ENCODE measurements at places on chromosomes 12 and 14.

DNA sequence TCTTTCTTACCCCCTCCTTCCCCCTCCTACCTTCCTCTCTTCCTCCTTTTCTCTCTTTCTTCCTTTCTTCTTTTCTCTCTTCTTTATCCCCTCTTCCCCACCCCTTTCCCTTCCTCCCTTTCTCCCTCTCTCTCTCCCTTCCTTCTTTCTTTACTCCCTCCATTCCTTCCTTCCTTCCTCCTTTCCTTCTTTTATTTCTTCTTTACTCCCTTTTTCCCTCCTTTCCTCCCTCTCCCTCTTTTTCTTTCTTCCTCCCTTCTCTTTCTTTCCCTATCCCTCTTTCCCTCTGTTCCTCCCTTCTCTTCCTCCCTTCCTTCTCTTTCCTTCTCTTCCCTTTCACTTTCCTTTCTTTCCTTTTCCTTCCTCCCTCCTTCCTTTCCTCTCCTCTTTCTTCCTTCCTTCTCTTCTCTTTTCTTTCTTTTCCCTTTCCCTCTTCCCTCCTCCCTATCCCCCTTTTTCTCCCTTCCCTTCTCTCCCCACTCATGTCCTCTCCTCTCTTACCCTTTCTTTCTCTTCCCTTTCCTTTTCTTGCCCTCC is 302.3 kb upstream of the TBX3 start:
- no peak for DNase-seq

- DNase-seq = no peak
Measured at GRCh38 chr12:110869026-110869425, 22.2 kb downstream of the CCDC63 start.

GRCh38 chr14:23436327-23437132 is 1.1 kb upstream of the MYH7 start:
- DNase-seq = no peak

DNA sequence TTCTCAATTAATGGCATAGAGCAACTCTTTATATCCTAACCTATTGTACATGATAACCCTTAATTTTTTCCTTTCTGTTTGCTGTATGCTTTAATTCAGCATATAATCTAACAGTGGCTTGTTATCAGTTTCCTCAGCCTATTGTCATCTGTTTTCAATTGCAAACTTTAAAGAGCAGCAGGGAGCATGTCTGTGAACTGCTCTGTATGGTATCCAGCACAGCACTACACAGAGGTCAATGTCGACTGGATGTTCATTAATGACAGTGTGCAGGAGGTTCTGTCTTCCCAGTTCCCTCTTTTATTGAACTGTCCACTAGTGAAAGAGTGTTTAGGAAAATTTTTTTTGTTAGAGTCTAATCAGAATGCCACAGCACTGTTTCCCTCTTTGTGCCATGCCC is 609.1 kb downstream of the SOX5 start:
- DNase-seq = no peak

DNA sequence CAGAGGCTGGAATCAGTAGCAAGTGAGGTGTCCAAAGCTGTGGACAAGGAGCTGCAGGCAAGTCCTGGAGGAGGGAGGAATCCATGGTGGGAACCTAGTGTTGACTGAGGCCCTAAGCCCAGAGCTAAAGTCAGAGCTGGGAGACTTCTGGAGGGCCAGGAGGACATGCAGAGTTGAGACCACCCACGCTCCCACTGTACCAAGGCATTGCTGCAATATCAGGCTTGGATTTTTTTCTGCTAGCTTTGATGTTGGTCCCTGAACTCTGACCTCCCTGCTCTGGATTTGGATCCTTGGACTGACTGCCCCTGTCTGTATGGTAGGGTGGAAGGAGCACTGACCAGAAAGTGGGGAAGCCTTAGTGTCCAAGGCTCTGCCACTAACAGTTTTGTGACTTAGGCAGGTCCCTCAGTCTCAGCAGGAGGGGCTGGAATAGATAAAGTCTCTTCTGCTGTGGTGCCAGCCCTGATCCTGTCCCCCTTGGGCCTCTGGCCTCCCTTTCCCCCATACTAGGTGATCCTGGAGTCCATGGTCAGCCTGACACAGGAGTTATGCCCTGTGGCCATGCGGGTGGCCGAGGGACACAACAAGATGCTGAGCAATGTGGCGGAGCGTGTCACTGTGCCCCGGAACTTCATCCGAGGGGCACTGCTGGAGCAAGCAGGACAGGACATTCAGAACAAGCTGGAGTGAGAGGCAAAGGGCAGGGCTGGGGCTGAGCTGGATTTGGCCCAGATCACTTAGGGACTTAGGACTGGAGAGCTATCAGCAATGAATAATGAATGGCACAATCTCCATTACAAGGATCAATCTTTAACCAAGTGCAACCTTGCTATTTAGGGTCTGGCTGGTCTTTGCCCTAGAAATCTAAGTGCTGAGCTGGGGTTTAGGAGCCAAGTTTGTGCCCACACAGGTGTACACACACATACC is 9.4 kb downstream of the CARMIL3 start:
- DNase-seq = no peak

DNA sequence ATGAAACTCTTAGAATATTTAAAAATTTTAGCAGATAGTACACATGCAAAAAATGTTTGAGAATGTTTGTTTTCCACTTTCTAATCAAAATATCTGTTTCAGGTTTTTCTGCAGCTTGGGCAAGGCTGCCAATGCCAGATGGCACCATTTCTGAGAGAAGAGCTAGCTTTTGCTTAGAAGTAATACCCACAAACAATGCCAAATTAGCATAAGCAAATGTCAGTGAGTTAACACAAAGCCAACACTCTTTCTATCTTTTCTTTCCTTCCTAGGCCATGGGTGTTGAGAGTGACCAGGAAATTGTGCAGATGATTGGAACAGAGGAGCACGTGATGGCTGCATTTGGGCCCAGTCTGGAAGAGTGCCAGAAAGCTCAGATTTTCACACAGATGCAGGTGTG is 35.2 kb downstream of the POLR3B start:
- no peak for DNase-seq

DNA sequence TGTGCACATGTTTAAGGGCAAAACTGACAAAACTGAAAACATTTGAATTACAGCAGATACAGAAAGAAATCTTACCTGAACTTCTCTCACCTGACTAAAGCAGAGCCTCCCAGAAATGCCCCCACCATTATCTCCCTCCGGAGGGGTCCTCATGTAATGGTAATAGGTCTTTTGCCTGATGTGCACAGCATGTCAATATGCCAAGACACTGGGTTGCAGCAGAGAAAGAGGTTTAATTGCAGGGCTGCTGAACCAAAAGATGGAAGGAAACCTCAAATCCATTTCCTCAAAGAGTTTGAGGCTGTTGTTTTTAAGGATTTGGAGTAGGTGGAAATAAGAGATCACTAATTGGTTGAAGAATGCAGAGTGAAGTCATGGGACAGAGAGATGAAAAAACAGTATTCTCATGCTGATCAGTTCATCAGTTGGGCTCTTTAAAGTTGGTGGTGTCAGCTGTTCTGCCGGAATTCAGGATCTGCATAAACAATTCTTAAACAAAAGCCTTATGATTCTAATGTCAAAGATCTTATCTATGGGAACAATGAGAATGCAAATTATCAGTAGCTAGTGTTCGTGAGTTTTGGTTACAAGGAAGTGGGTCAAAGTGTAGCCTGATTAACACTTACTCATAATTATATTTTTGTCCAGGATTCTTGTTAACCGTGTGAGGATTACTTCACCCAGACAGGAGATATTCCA is 18.2 kb downstream of the ANG start:
- DNase-seq = no peak

GRCh38 chr14:71208702-71209357 is 301.6 kb downstream of the PCNX1 start:
- DNase-seq = no peak

GRCh38 chr12:75834591-75834990 is 197.0 kb downstream of the PHLDA1 start:
- DNase-seq = no peak

DNA sequence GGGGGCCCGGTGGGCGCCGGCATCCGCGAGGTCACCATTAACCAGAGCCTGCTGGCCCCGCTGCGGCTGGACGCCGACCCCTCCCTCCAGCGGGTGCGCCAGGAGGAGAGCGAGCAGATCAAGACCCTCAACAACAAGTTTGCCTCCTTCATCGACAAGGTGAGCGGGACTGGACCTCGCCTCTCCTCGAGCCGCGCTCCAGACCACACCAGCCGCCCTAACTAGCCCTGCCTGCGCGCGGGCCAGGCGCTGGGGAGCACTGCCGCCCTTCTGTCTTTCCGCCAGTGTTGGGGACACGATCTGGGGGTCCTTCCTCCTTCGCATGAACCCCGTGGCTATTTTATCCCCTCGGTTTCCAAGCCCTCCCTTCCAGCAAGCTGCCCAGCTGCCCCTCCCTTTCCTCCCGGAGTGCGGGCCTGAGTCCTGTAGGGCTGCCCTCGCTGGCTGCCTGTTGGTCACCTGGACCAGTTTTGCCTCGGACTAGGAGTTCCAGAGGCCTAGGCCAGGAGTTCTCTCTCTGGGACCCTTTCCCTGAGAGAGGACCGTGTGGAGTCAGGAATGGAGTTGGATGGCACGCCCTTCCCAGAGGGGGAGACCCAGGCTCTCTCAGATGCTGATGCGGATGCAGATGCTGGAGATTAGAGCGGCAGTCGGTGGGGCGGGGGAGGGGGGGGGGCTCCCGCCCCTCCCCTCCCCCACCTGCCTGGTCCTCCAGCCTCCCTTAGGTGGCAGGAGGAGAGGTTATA is 592 bp downstream of the KRT7 start:
- DNase-seq = no peak

- DNase-seq = no peak
Measured at GRCh38 chr12:72622556-72622955, 350.4 kb downstream of the TRHDE start.

- no peak for DNase-seq
Measured at GRCh38 chr12:51942501-51943000, 8.9 kb upstream of the ACVR1B start.

GRCh38 chr12:89051065-89051677 is 301.1 kb downstream of the DUSP6 start:
- peak; percentile 58 for DNase-seq

- no peak for DNase-seq
Measured at GRCh38 chr12:51171884-51172514, 936 bp downstream of the TFCP2 start.

- DNase-seq = no peak
Measured at GRCh38 chr12:4685317-4685716, 34.9 kb upstream of the GALNT8 start.

GRCh38 chr12:69686731-69687130 is 12.4 kb downstream of the BEST3 start:
- no peak for DNase-seq

DNA sequence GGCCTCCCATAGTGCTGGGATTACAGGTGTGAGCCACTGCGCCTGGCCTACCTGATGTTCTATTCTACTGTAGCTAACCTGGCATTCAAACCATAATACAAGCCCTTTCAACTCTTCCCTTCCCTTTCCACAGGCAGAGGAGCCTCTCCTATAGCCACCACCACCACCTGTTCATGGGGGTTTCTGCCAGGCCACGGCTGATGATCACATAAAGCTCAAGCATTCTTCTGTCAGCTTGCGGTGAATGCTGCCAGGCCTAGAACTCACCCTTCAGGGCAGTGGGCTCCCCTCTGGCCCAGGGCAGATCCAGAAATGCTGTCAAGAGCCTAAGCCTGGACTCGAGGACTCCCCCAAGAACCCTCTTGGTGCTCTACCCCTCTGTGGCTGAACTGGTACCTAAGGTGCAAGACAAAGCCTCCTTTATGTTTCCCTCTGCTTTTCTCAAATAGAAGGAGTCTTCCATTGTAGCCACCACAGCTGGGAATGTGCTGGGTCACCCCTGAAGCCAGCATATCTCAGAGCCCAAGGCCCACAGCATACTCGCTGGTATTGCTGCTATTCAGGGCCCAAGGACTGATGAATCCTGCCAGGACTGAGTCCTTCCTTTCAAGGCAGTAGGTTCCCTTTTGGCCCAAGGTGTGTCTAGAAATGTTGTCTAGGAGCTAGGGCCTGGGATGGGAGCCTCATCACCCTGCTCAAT is 3.4 kb upstream of the DLGAP5 start:
- no peak for DNase-seq

DNA sequence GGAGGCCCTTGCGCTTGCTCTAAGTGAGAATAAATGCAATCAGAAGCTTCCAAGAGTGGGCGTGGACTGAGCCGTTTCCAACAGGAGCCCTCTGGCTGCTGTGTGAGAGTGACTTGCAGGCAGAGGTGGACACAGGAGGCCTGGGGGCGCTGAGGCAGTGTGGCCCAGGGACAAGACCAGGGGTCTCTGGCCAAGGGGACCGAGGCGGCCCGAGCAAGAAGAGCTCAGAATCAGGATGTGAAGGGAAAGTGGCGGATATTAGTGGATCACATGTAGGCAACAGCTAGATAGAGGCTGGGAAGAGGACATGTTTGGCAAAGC is 8.6 kb downstream of the RIMBP2 start:
- DNase-seq = no peak

GRCh38 chr14:101573289-101573688 is 12.0 kb downstream of the DIO3 start:
- DNase-seq = no peak

GRCh38 chr12:108664338-108665258 is 30.9 kb upstream of the SELPLG start:
- DNase-seq = peak; percentile 93

DNA sequence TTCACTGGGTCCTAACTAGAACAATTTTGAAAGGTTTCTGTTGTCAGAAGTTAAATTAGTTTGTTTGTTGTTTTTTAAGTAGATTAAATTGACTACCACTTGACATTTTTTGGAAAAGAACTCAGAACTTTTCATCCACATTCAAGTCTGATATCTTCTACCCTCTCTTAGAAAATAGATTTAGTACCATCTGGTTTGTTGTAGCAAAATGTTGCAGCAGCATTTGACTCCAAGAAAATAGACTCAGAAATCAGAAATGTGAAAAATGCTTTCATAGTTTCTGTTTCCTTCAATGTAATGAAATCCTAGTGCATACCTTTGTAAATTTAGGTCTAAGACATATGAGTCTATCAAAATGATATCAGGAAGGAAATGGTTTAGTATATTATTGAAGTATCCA is 256.3 kb upstream of the CLEC14A start:
- no peak for DNase-seq

DNA sequence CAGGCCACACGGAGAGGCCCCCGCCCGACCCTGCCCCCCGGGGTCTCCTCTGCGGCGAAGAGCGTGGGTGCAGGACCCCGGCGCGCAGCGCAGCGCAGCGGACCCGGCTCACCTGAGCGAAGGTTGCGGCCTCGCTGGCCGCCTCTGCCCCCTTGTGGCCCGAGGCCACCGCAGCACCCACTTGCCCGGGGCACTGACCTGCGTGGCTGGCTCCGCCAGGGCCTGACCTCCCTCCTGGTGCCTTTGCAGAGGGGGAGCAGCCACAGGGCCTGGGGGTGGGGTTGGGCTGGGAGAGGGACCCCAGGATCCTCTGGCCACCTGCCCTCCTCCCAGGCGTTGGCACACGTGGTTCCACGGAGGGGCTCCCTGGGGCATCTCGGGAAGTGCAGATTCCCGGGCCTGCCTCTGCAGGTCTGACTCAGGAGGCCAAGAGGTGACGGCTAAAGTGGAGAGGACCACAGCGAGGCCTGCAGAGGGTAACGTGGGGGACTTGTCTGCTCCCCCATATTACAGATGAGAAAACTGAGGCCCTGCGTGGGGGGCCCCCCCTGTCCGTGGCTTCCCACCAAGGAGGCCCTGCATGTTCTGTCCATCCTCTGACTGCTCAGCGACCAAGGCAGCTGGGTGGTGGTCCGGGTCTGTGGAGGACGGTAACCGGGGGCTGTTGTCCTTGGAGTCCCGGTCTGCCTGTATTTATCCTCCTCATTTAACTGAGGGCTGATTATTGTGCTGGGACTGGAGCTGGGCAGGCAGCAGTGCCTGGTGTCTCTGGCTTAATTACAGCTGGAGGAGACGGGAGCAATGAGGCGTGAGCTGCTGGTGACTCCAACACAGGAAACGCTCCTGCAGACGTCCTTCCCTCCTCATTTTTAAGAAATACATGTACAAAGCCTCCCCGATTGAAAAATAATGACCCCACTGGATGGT is 67.9 kb upstream of the BEGAIN start:
- DNase-seq = peak; percentile 28

- DNase-seq = no peak
Measured at GRCh38 chr12:28535216-28535615, 345.0 kb downstream of the CCDC91 start.
